ENCODE measurements at places on chromosomes 1 and 21. TPM values are rescaled to one million over a fixed set of nuclear protein-coding genes. Genes with fewer than 3 reads are reported as not detected.

RNF187 gene
- 153 TPM for total RNA-seq

CNKSR1 gene
- 10.0 TPM for total RNA-seq

GRCh38 chr1:44707959-44708831 lies 22.8 kb downstream of the RNU5D-1 start:
- DNase-seq = peak; percentile 35

GRCh38 chr21:17045214-17045853 lies 467.5 kb upstream of the CXADR start:
- DNase-seq = no peak

- DNase-seq = no peak
Observed at GRCh38 chr1:180954005-180954800, 41.5 kb downstream of the KIAA1614 start.

GRCh38 chr1:64243757-64244080 lies 40.3 kb downstream of the UBE2U start:
- no peak for DNase-seq

DNA sequence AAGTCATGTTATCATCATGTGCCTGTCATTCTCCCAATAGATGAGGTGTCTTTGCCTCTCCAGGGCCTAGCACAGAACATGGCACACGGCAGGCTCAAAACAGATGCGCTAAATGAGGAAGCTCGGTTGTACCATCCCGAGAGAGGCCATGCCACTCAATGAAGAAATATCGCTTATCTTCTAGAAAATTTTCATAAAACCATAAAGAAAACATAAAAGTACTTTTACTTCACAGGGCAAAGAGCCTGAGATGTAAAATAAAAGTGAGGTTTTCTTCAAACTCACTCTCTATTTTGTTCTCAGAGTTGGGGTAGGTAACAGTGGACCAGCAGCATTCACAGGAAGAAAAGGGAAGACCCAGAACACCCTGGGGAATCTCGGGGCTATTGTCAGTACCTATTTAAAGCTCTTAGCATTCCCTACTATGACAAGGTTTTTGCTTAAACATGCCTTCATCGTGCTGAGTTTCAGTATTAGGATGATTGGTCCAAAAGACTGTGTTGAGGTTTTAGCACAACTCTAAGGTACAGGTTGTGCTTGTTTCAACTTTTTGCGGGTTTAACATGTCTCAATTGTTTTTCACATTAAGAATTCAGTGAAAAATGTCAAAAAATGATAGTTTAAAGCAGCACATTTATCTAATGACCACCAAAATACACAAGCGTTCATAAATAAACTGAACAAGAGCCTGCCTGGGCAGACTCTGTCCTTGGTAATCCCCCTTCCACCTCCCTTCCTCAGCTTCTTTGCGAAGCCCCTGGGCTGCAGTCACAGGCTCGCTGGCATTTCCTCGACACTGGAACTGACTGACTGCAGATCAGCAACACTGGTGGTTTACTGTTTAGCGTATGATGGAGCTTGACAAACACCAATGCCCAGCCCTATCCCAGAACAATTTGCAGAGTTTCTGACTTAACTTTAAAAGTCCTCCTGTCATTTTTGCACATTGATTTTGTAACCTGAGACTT lies 55.6 kb downstream of the COQ8A start:
- DNase-seq = no peak

DNA sequence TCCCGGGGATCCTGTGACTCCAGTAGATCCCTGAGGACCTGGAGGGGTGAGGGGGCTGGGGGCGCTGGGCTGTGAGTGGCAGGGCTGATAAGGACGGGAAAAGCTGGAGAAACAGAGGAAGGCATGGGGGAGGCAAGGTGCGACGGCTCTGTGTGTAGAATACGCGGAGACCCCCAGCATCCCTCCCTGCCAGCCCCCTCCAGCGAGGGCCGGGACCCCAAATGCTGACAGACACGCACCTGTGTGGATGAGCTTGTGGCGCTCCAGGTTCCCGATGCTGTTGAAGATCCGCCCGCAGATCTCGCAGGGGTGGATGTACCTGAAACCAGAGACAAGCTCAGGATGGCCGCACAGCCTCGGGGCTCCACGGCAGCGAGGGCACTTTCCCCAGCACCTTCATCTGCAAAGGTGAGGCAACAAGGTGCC lies 53.0 kb upstream of the RIPK4 start:
- no peak for DNase-seq

DNA sequence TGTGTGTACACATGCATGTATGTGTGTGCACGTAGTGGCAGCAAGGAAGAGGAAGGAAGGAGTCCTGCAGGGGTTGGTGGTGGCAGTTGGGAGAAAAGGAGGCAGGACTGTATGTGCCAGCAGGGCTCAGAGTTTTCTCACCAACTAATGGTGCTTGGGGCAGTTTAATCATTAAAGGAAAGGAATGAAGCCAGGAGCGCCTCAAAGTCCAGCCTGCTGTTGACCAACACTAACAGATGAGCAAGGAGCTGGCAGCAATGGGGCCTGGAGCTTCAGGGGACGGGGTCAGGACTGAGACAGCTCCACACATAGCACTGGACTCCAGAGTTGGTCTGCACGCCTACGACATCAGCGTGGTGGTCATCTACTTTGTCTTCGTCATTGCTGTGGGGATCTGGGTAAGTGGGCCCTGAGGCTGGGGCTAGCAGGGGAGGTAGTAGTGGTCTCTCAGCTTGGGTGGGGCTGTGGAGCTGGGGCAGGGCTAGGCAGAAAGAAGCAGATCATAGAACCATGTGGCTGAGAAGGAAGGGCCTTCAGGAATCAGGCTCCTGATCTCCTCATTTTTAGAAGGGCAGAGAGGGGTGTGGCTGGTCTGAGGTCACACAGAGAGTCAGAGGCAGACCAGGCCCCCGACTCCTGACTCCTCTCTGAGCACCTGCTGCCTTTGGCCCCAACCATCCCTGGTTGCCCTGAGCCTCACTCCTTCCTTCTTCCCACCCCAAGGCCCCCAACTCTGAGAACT lies at the start of gene SLC5A9:
Gene SLC5A9, plus strand, starts transcription at position 216 of the 742 bp plus-strand sequence. Its CDS starts 21 bp downstream, at position 237.
- no peak for DNase-seq

- no peak for DNase-seq
Observed at GRCh38 chr1:196462086-196462485, 146.2 kb downstream of the KCNT2 start.

DNA sequence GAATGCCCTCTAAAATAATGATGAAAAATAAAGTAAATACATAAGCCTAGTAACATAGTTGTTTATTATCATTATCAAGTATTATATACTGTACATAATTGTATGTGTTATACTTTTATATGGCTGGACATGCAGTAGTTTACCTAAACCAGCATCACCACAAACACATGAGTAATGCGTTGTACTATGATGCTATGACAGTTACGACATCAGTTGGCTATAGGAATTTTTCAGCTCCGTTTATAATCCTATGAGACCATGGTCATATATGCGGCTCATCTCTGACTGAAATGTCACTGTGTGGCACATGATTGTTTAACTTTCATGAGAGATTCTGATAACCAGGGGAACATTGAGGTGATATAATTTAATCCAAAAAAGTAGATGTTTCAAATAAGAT lies 352.1 kb downstream of the ST6GALNAC3 start:
- DNase-seq = no peak

- peak; percentile 39 for DNase-seq
Observed at GRCh38 chr1:97137862-97138514, 416.4 kb downstream of the PTBP2 start.

GRCh38 chr1:106498238-106498637 lies 558.2 kb upstream of the PRMT6 start:
- no peak for DNase-seq

DNA sequence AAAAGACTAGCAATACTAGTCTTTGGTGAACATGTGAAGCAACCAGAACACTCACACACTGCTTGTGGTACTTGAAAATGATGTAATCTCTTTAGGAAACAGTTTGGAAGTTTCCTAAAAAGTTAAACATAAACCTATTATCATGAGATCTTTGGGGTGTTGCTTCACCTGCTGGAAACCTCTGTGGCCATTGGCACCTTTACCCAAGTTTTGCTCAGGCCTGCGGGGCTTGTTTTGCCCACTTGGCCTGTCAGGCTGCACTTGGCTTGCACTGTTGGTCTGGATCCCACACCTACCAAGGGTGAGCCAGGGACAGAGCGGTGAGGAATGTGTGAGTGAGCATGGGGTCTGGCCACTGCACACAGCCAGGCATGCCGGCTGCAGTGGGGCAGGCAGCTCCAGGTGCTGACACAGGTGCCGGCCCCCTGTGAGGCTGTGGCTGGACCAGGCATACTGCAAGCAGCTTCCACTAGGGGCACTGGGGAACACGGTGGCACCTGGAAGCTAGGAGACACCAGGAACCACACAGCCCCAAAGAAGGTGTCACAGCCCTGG lies 14.4 kb upstream of the FNBP1L start:
- no peak for DNase-seq

DNA sequence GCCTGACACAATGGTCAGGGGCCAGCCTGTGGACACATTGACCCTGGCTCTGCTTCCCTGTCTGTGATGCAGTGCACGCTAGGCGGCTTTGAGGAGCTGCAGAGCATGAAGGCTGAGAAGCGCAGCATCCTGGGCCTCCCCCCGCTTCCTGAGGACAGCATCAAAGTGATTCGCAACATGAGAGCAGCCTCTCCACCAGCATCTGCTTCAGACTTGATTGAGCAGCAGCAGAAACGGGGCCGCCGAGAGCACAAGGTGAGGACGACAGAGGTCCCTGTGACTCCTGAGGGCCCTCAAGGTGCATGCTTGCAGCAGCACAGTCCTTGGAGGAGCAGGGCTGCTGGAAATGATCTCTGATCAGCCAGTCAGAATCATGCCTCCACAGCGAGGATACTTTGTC lies 8.6 kb downstream of the STRIP1 start:
- DNase-seq = no peak

DNA sequence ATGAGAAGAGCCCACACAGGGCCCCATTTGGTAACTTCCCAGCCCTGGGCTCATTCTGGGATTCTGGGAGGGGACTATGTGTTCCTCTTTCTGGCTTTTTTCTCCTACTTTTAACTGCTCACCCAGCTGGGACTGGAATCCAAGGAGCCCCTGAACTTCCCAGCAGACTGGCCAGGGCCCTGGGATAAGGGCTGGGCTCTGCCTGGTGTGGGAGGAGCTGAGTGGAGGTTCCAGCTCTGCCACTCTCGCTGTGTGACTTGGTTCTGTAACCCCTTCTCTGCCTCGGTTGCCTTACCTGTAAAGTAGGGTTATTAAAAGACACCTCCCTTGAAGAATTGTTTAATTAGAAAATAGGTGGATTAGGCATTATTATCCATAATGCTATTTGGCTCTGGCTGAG lies 19.6 kb upstream of the EPB41 start:
- DNase-seq = no peak

DNA sequence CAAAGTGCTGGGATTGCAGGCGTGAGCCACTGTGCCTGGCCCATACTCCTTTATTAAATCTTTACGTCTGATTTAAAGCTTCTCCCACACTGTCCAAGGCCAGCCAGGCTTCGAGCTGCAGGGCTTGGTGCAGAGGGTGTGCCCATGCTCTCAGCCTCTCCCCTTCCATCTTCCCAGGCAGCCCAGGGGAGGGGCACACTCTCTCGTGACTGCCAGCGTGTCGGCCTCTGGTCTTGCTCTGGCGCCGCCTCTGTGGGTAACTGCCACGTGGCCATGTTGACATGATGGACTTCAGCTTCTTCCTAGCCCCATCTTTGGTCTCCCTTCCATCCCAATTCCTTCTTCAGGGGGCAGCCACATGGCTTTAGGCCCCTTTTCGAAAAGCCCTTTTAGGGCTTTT lies 4.7 kb downstream of the GPR137B start:
- DNase-seq = no peak

DNA sequence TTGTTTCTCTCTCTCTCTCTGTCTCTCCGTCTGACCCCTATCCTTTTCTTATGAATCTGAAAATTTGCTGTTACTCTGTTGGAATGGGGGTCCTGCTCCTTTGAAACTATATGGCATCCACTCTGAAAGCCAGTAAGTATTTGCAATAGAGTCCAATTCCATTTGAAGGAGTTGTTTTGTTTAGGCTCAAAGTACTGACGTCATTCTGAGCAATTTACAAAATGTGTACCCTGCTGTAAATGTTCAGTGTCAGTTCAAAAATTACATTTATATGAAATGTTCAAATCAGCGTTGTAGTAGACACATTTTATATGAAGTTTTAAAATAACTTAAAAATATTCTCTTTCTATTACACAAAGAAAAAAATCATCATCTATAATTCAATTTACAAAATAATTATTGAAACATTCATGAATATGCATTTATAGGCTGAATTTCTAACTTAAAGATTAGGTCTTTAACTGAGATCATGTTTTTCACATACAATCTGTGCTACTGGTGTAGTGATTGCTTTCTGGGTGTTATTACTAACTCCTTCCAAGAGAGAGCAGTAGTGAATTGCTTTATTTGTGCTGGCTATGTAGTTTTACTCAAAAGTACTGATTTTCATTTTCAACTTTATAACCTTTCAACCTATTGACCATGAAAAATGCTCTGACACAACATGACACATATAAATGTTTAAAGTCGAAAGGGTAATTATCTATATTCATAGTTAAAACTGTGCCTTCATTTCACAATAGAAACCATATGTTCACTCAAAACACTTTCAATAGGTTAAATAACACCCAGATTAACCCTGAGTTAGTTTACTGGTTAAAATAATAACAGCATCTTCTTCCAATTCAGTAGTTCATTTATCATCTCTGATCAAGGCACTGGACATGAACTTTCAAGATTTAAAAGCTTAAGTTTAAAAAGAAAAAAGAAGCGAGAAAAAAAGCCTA lies 253.1 kb upstream of the ADGRL4 start:
- no peak for DNase-seq

GRCh38 chr1:204411451-204412204 lies at the start of gene PPP1R15B:
Gene PPP1R15B, minus strand, starts transcription at chr1:204411817. Its CDS starts 406 bp downstream, at chr1:204411411.
- DNase-seq = peak; percentile 97

GRCh38 chr1:54795841-54796468 lies 5.2 kb downstream of the TTC22 start:
- no peak for DNase-seq

All from endothelial cell (in vitro differentiated cells).